Activated T-cell treated with anti-CD3 and anti-CD28 coated beads, Interleukin-2, amount 50 U/mL, for 72 hours (primary cell): ENCODE measurements at places on chromosomes 4 and X. TPM values are rescaled to one million over a fixed set of nuclear protein-coding genes. Genes with fewer than 3 reads are reported as not detected.

DNA sequence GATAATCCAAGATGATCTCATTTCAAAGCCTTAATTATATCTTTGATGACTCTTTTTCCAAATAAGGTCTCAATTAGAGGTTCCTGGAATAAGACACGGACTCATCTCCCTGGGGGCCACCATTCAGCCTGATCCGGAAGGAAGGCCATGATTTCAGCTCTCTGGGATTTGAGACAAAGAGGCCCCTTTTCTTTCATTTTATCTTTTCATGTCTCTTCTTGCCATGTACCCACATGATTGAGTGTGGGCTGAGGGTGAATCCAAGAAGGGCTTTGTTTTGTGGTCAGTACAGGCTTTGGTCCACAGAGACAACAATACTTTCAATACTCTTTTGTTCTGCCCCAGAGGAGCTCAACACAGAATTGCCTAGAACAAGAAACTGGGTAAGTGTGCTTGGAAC lies 261.2 kb downstream of the TRIML1 start:
- no peak overlapping the region for H3K4me3 ChIP-seq
- H3K27me3 ChIP-seq, result no peaks in the 10 kb centered on the region
- no peaks in the 10 kb centered on the region for H3K4me1 ChIP-seq

The LEF1 gene
- total RNA-seq, result 175 TPM

DNA sequence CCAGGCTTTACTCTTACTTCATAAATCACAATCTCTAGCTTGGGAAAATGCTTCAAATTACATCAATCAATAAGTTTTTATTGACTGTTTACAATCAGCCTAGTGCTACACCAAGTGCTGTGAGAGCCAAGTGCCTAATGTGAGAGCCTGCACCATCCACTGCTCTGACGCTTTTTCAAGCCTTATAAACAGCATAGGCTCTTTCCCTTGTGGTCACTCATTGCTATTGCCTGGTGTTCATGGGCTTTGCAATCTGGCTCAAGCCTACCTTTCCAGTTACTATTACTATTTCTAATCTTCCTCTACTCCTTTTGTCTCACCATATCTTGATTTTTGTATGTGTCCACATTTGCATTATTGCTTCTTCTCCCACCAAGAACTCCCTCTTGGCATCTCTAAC lies 77.0 kb downstream of the REELD1 start:
- H3K27ac ChIP-seq, result no peak overlapping the region
- H3K4me3 ChIP-seq, result no peak overlapping the region
- DNase-seq, result no peak
- no peaks in the 10 kb centered on the region for H3K4me1 ChIP-seq
- no peaks in the 10 kb centered on the region for H3K27me3 ChIP-seq
- no peaks in the 10 kb centered on the region for H3K36me3 ChIP-seq

DNA sequence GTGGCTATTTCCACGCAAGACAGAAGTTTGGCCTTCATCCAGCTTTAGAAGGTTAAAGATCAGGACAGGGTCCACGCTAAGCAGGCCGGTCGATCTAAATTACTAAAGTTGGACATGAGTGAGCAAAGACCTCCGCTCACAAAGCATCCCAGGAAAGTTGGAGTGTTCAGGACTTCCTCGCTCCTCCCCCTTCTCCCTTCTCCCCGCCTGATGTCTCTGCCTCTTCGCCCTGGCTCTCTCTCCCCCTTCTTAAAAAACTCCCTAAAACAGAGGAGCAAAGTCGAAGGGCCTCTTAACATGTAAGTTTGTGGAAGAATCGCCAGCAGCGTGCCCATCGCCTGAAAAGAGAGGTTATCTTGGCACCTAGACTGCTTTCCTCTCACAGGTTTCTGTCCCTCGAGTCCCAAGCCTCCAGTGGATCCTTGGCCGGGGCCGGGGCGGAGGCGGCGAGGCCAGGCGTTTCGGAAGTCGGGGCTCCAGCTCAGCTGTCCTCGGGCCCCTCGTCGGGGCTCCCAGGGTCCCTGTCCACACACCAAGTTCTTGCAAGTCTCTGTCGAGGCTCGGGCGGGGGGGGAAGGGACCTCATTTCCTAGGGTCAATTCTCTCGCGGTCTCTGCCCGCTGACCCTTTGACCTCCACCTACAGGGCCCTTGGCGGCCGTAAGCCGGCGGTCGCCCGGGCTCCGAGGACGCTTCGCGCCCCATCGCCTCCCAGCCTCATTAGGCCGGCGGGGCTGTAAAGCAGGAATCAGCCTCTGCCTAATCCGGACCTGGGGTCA lies 7.6 kb downstream of the ZIC3 start:
- no peak for DNase-seq
- H3K4me3 ChIP-seq, result no peak overlapping the region
- no peaks in the 10 kb centered on the region for H3K4me1 ChIP-seq
- H3K27me3 ChIP-seq, result peaks cover 79% of the 10 kb centered on the region

DNA sequence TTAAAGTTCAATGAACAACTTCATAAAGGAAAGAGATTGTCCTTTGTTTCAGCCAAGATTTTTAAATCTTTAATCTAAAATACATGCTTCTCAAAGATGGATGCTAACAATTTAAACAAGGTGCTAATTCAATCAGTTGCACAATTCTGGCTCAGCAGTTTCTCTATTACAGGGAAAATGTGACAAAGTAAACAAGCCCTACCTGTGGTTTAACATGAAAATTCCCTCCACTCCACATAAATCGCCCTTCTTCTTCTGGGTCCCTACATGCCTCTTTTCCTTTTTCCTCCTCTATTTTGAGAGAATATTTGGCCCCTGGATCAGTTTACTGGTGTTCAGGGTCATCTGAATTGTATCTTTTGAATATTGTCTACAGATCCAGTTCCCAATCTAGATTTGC lies 80.6 kb downstream of the FRYL start:
- peaks cover 2% of the 10 kb centered on the region for H3K36me3 ChIP-seq
- H3K27me3 ChIP-seq, result no peaks in the 10 kb centered on the region
- DNase-seq, result no peak
- peaks cover 53% of the 10 kb centered on the region for H3K4me1 ChIP-seq

- no peaks in the 10 kb centered on the region for H3K36me3 ChIP-seq
- no peak within 1 kb of the TSS for H3K27ac ChIP-seq
- H3K4me1 ChIP-seq, result no peaks in the 10 kb centered on the region
- H3K4me3 ChIP-seq, result peak within 1 kb of the TSS; percentile 88
- peak; percentile 6 for DNase-seq
Measured at GRCh38 chrX:133415276-133416105, at the start of gene GPC4. Gene GPC4, minus strand, starts transcription at chrX:133415489. Its CDS starts 524 bp downstream, at chrX:133414965.

DNA sequence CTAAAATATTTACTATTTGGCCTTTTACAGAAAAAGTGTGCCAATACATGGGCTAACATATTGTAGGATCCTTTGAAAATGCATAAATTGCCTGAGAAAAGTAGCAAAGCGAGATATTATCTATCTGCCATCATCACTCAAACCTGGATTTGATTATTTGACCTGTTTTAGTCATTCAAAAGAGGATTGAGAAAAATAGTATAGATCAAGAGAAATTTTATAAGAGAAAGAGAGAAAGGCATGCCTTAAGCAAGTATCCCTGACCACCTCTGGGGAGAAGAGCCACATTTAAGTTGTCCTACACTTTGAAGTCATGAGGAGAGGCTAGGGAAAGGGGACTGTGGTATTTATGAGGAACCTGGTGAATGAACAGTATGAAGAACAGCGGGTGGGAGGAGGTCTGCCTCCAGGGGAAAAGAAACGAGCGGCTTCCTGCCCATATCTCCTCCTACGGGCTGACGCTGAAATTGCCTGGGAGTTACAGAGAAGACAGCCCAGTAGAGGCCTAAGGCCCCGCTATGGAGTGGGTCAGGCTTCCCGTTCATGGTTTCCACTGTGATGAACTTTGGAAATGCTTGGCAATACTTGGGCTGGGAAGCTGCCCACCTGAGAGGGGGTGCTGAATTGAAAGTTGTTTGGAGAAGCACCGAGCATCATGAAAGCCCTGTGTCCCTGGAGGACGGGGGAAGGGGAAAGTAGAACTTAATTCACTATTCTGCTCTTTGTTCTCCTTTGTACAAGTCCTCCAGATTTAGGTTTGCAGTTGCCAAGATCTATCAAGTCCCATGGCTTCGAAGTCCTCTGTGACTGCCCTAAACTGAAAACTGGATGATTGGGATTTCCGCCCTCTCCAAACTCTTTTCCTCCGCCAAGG lies 106.9 kb upstream of the ACSL4 start:
- no peaks in the 10 kb centered on the region for H3K36me3 ChIP-seq
- H3K27ac ChIP-seq, result no peak overlapping the region
- peaks cover 16% of the 10 kb centered on the region for H3K27me3 ChIP-seq
- H3K4me1 ChIP-seq, result peaks cover 12% of the 10 kb centered on the region
- no peak overlapping the region for H3K4me3 ChIP-seq

- DNase-seq, result peak; percentile 3
- H3K4me3 ChIP-seq, result no peak overlapping the region
- no peaks in the 10 kb centered on the region for H3K36me3 ChIP-seq
- H3K27ac ChIP-seq, result no peak overlapping the region
- no peaks in the 10 kb centered on the region for H3K4me1 ChIP-seq
- H3K27me3 ChIP-seq, result peaks cover 57% of the 10 kb centered on the region
Measured at GRCh38 chrX:110992611-110993010, 103.4 kb upstream of the PAK3 start.

DNA sequence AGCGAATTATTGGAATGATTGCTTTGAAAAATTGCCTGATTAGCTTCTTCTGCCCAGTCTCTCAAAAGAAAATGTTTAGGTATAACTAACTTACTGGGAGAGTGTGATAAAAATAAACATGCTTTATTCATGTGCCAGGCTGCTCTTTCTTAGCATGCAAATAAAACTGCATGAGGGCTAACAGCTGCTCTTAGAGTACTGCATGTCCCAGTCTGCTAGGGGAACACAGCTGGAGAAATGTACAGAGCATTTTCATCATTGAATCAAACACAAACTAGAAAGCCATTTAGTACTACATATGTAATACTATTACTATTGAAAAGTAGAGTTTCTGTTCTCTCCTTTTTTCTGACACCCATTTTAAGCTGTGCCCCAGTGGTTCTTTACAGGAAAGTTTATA lies 726.0 kb downstream of the GRID2 start:
- H3K27ac ChIP-seq, result no peak overlapping the region
- H3K27me3 ChIP-seq, result no peaks in the 10 kb centered on the region
- peaks cover 2% of the 10 kb centered on the region for H3K36me3 ChIP-seq
- no peak overlapping the region for H3K4me3 ChIP-seq

GRCh38 chr4:86450861-86451260 lies 91.0 kb upstream of the MAPK10 start:
- peaks cover 6% of the 10 kb centered on the region for H3K4me1 ChIP-seq
- H3K4me3 ChIP-seq, result no peak overlapping the region
- peaks cover 7% of the 10 kb centered on the region for H3K27me3 ChIP-seq
- H3K36me3 ChIP-seq, result no peaks in the 10 kb centered on the region
